ENCODE measurements at places on chromosomes 5 and 9. TPM values are rescaled to one million over a fixed set of nuclear protein-coding genes. Genes with fewer than 3 reads are reported as not detected.

The GIN1 gene
- 6.2 TPM for polyA plus RNA-seq

The INIP gene
- 21.1 TPM for polyA plus RNA-seq

The KIF4B gene
- 0.02 TPM for polyA plus RNA-seq

The OR2K2 gene
- not detected for polyA plus RNA-seq

The HK3 gene
- polyA plus RNA-seq, result 38.9 TPM

The FOXD4 gene
- 0.82 TPM for polyA plus RNA-seq

The HCN1 gene
- polyA plus RNA-seq, result 0.02 TPM

The CCL27 gene
- 48.4 TPM for polyA plus RNA-seq

The CCNJL gene
- polyA plus RNA-seq, result 2.7 TPM

The GPX8 gene
- polyA plus RNA-seq, result 4.1 TPM

The FAM78A gene
- polyA plus RNA-seq, result 28.2 TPM

The TMEM8B gene
- polyA plus RNA-seq, result 11.9 TPM

The DOCK8 gene
- 60.4 TPM for polyA plus RNA-seq

The SPATA31E1 gene
- 0.02 TPM for polyA plus RNA-seq

The CARD6 gene
- polyA plus RNA-seq, result 2.6 TPM

The C5 gene
- polyA plus RNA-seq, result 2.4 TPM

The CARTPT gene
- polyA plus RNA-seq, result 2.9 TPM

The ADGRV1 gene
- polyA plus RNA-seq, result 5.1 TPM

The TTC23L gene
- 0.52 TPM for polyA plus RNA-seq

The LECT2 gene
- not detected for polyA plus RNA-seq

The IFNK gene
- polyA plus RNA-seq, result 0.52 TPM
